Esophagus squamous epithelium (tissue), 5 donors: ENCODE measurements at places on chromosomes 3 and 15.

GRCh38 chr3:111803123-111803593 is 55.9 kb upstream of the PHLDB2 start:
- DNase-seq: no peak

DNA sequence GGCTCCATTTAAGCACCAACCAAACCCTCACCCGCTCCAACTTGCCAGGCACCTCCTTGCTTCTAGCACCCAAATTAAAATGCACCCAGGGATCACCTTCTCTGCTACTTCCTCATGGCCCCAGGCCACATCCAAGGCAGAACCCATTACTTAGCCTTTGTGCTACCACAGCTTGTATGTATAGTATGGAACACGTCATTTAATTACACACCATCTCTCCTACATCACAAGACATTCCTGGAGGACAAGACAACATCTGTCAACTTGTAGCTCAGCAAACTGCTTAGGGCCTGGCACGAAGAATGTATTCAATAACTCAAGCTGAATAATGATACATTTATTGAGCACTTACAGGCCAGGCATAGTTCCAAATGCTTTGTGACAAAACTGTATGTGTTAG is 23.3 kb downstream of the ZDHHC3 start:
- no peak for DNase-seq

DNA sequence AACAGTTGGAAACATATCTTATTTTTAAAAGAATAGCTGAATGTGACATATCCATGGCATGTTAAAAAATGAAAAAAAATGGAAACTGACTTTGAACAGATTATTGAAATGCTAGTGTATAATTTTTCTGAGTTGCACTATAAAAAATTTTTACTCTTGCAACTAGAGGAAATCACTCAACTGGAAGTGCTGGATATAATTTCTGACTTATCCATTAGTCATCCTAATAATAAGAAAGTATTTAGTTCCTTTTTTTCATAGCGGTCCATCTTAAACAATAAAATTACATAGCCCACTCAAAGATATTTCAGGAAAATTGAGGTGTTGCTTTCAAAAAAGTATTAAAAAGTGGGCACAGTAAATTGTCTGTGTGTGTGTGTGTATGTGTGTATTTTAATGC is 80.7 kb downstream of the MBNL1 start:
- DNase-seq: no peak

- no peak for DNase-seq
These were observed 50.1 kb downstream of the NR1I2 start for GRCh38 chr3:119831941-119832371.

- DNase-seq: no peak
These were observed 226.5 kb upstream of the GAP43 start for GRCh38 chr3:115396801-115397200.
